ENCODE measurements at places on chromosomes 11 and 22. TPM values are rescaled to one million over a fixed set of nuclear protein-coding genes. Genes with fewer than 3 reads are reported as not detected.
A peak's percentile ranks its signal among the peaks of the same experiment; 100 is the strongest.

The MS4A7 gene
- not detected for total RNA-seq

DNA sequence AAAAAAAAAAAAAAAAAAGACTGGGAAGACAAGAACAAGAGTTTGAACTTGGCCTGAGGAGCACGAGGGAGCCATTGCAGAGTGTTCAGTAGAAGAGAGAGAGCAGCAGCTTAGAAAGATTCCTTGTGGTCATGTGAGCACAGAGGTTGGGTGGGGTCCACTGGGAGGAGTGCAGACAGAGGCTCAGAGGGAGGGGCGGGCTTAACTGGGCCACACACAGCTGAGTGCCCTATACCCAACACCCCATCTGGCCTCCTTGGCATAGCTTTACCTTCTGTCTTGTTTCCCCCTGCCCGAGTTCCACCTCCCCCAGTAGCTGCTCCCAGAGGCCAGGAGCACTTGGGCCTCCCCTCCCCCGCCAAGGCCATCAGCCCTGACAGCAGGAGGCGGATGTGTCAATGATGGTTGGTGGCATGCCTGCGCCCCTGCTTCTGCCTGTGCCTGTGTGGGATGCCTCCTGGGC, 12.1 kb downstream of the C11orf86 start:
- H3K27ac ChIP-seq = no peak overlapping the region

GRCh38 chr11:76686261-76687079, 15.9 kb upstream of the LRRC32 start:
- no peak for DNase-seq
- no peaks in the 10 kb centered on the region for H3K27me3 ChIP-seq
- no peaks in the 10 kb centered on the region for H3K36me3 ChIP-seq
- H3K4me1 ChIP-seq = peaks cover 20% of the 10 kb centered on the region

The ANO5 gene
- total RNA-seq = 3.4 TPM

GRCh38 chr22:26406118-26406517, 22.9 kb upstream of the ASPHD2 start:
- no peak overlapping the region for H3K27ac ChIP-seq
- no peak overlapping the region for H3K4me3 ChIP-seq
- H3K36me3 ChIP-seq = no peaks in the 10 kb centered on the region
- H3K4me1 ChIP-seq = peaks cover 16% of the 10 kb centered on the region
- no peak for DNase-seq

GRCh38 chr11:38680166-38680565, 2082.1 kb upstream of the RAG2 start:
- H3K36me3 ChIP-seq = no peaks in the 10 kb centered on the region
- H3K27me3 ChIP-seq = no peaks in the 10 kb centered on the region
- no peak overlapping the region for H3K27ac ChIP-seq
- H3K4me1 ChIP-seq = peaks cover 8% of the 10 kb centered on the region
- no peak for DNase-seq
- no peak overlapping the region for H3K4me3 ChIP-seq

GRCh38 chr22:24087071-24087795, 76.1 kb downstream of the CABIN1 start:
- no peaks in the 10 kb centered on the region for H3K4me1 ChIP-seq
- no peak for DNase-seq
- H3K4me3 ChIP-seq = no peak overlapping the region
- H3K27me3 ChIP-seq = no peaks in the 10 kb centered on the region

- H3K36me3 ChIP-seq = no peaks in the 10 kb centered on the region
- no peak overlapping the region for H3K4me3 ChIP-seq
- no peak overlapping the region for H3K27ac ChIP-seq
- no peak for DNase-seq
- no peaks in the 10 kb centered on the region for H3K27me3 ChIP-seq
Measured at GRCh38 chr22:43777286-43777685, 34.8 kb downstream of the EFCAB6 start.

DNA sequence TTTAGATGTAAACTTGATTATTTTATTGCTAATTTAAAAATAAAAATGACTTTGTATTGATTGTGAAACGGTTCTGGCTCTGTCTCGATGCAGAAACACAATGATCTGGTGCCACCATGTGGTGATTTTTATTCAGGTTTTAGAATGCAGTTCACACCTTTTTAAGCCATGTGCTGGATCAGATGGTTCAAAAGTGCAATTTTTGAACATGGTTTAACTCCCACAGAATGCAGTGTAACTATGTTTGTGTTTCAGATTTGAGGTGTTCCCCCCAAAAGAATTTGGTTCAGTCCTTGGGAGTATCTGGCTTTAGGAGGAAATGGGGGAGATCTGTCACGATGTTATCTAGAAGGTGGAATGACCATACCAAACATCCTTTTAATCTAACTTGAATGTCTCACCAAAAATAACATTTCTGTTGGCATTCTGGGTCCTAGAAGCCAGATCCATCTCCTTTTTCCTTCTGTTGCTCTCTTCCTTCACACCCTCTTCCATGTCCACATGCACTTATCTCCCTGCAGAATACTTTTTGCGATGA, 7.9 kb downstream of the MRPL16 start:
- no peak overlapping the region for H3K27ac ChIP-seq
- no peaks in the 10 kb centered on the region for H3K4me1 ChIP-seq
- no peaks in the 10 kb centered on the region for H3K27me3 ChIP-seq
- H3K4me3 ChIP-seq = no peak overlapping the region
- peaks cover 4% of the 10 kb centered on the region for H3K36me3 ChIP-seq
- peak; percentile 14 for DNase-seq

- peaks cover under 1% of the 10 kb centered on the region for H3K36me3 ChIP-seq
- peaks cover 40% of the 10 kb centered on the region for H3K4me1 ChIP-seq
- DNase-seq = no peak
- H3K27me3 ChIP-seq = no peaks in the 10 kb centered on the region
Measured at GRCh38 chr11:33256031-33256812, 959 bp upstream of the HIPK3 start.

GRCh38 chr11:87116185-87116584, 78.5 kb downstream of the TMEM135 start:
- no peak for DNase-seq
- H3K36me3 ChIP-seq = peaks cover 3% of the 10 kb centered on the region
- no peak overlapping the region for H3K27ac ChIP-seq
- no peak overlapping the region for H3K4me3 ChIP-seq
- peaks cover 20% of the 10 kb centered on the region for H3K4me1 ChIP-seq

DNA sequence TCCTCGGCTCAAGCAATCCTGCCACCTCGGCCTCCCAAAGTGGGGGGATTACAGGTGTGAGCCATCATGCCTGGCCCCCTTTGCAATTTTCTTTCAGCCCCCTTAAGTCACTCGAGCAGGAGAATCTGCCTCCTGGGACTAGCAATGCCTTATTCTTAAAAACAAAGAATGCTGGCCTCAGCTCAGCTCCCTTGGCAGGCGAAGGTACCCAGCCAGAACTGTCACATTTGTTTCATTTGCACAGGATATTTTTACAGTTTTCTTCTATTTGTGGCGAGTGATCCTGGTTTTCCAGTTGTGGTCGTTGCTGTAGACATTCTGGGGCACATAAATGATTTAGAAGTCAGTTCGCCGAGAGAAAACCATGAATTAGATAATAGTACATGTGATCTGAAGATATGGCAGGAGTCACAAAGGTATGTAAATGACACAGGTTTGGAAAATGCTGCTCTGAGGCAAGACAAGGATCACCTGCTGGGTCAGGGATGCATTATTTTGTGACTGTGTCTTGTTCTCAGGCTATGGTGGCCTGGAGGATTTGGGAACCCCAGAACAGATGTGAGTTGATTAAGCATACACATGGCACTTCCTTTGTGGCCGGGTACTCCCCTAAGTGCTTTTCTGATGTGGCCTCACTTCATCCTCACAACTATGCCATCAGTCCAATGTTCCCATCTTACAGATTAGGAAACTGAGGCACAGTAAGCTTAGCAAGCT, 51.2 kb upstream of the SLC22A12 start:
- H3K4me3 ChIP-seq = no peak overlapping the region
- peaks cover 4% of the 10 kb centered on the region for H3K4me1 ChIP-seq
- DNase-seq = no peak

DNA sequence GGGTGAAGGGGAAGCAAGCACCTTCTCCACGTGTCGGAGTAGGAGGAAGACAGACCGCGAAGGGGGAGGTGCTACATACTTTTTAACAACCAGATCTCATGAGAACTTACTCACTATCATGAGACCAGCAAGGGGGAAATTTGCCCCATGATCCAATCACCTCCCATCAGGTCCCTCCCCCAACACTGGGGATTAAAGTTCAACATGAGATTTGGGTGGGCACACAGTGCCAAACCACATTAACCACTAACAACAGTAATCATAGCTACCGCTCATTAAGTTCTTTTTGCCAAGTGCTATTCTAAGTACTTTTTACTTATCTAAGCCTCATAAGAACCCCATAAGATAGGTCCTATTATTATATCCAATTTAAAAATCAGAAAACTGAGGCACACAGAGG, 450.5 kb upstream of the DDI1 start:
- H3K27ac ChIP-seq = no peak overlapping the region
- H3K4me3 ChIP-seq = no peak overlapping the region
- no peak for DNase-seq
- no peaks in the 10 kb centered on the region for H3K36me3 ChIP-seq
- no peaks in the 10 kb centered on the region for H3K4me1 ChIP-seq

DNA sequence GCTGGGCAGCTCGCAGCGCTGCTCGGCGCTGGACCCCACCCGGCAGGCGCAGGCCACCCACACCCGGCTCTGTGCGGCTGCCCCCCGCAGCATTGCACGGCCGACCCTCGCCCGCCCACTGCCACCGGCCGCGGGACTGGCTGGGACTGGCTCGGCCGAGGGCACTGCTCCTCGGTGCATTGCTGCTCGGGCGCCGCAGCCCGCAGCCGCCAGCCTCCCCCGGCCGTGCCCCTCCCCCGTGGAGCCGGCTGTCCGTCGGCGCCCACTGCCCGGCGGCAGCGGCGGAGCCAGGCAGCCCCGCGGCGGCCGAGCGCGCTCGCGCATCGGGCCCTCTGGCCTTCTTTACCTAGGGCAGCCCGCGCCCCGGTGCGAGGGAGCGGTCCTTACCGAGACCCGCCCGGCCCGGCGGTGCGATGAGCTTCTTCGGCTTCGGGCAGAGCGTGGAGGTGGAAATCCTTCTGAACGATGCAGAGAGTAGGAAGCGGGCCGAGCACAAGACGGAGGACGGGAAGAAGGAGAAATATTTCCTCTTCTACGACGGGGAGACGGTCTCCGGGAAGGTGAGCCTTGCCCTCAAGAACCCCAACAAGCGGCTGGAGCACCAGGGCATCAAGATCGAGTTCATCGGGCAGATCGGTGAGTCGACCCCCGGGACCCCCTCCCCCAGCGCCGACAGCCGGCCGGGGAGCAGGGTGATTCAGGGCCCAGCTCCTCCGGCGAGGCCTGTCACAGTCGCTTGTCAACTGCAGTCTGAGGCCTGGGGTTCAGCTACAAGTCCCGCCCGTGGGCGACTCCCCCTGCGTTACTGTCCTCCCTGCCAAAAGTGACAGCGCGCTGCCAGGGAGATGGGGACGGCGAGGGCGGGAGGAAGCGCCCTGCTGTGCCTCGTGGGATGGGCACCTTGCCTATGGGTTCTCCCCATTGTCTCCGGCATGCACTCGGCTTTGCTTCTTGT, 516 bp downstream of the VPS26B start:
- no peaks in the 10 kb centered on the region for H3K36me3 ChIP-seq
- peaks cover 3% of the 10 kb centered on the region for H3K27me3 ChIP-seq

GRCh38 chr22:26839216-26839615, 181.8 kb downstream of the MIAT start:
- H3K4me1 ChIP-seq = peaks cover 15% of the 10 kb centered on the region
- no peak for DNase-seq
- H3K27me3 ChIP-seq = no peaks in the 10 kb centered on the region
- no peak overlapping the region for H3K4me3 ChIP-seq

DNA sequence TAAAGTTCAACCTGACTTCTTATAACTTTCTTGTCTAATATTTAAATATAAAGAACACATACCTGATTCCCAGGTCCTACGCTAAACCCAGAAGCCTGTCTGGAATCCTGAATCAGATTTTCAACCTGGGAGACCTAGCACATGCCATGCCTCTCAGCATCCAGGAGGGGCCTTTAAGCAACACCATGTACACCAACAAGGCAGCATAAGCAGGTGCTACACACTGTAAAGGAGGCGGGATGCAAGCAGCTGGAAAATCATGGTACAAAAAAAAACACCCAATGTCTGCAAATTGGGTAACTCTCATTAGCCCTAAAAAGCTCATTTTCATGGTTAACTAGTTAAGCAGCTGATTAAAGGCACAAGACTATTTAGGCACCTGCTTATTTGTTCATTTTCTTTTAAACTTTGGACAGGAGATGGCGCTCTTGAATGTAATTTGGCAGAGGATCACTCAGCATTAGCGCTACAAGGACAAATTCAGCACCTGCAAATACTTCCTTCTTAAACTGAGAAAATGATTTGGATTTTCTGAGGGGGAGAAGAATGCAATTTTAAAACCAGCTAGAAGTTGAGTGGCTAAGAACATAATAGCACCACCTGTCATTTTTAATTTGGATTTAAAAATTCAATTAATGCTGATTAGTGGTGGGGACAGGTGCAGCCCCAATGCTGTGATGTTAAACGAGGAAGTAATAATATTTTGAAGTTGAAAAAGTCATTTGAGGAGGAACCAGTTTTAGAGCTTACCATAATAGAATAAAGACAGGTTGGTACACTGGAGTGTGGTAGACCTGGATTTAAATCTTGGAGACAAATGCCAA, 104.0 kb downstream of the FAR1 start:
- no peak overlapping the region for H3K27ac ChIP-seq
- H3K36me3 ChIP-seq = no peaks in the 10 kb centered on the region
- no peak overlapping the region for H3K4me3 ChIP-seq
- peaks cover 31% of the 10 kb centered on the region for H3K27me3 ChIP-seq
- peak; percentile 32 for DNase-seq

DNA sequence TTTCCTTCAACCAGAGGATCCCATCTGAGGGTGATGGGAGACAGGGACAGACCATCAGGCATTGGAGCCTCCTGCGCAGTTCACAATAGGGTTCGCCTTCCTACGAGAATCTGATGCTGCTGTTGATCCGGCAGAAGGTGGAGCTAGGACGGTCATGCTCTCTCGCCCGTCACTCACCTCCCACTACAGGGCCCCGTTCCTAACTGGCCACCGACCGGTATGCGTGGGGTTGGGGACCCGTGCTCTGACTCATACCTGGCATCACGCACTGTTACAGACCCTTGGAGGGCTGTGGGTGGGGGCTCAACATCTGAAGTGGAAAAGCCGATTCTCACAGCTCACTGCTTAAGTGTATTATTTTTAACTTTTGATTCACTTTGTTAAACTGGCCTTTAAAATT, 402.3 kb downstream of the BRD1 start:
- H3K4me3 ChIP-seq = no peak overlapping the region
- DNase-seq = no peak
- no peaks in the 10 kb centered on the region for H3K36me3 ChIP-seq

Measured in neural crest cell (in vitro differentiated cells).